Suppressor macrophage treated with lipopolysaccharide for 1 hour (primary cell): ENCODE measurements at places on chromosomes 12 and 14.
A peak's percentile ranks its signal among the peaks of the same experiment; 100 is the strongest.

DNA sequence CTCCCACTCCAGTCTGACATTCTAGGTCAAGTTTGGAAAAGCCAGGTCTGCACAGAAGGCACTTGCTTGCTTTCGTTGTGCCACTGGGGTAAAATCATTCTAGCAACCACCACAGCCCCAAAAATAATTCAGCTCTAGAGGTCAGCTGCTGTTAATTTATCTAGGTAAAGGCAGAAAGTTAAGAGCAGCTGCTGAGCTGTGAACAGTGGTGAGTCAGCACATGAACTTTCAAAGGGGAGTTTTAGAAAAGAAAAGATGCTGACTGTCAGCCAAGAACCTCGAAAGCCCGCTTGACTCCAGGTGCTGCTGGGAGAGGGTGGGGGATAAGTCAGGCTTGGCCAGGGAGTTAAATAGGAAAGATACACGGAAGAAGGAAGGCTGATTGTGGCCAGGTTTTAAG is 12.7 kb downstream of the CCDC197 start:
- no peak for DNase-seq

DNA sequence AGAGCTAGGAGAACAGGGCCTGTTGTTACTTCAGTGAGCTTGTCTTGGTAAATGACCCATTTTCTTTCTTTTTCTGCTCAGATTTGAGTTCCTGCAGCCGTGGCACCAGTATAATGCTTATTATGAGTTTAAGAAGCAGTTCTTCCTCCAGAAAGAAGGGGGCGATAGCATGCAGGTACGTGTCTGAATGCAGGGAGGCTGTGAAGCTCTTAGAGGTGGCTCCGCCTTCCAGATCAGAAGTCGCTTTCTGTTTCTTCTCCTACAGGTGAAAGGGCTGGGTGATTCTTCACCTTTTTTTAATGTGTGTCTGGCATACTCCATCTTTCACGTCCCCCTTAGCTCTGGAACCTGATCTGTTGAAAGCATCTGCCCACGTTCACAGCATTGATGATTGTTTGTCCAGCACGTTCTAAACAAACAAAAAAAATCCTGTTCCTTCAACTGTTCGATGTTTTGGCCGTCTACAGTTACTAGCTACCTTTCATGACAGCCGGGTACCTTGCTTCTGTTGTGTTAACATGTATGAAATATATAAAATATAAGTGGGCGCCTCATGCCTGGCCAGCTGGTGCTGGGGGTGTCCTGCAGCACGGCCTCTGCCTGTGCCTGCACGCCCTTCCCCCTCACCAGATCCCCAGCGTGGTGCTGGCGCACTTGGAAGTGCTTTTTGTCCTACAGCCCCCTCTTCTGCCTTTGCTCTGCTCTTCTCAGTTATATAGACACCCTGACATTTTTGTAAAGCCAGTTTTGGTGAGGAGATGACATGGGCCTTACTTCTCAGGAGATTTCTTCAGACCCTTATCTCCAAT is 44.6 kb downstream of the SFSWAP start:
- DNase-seq: peak; percentile 34

DNA sequence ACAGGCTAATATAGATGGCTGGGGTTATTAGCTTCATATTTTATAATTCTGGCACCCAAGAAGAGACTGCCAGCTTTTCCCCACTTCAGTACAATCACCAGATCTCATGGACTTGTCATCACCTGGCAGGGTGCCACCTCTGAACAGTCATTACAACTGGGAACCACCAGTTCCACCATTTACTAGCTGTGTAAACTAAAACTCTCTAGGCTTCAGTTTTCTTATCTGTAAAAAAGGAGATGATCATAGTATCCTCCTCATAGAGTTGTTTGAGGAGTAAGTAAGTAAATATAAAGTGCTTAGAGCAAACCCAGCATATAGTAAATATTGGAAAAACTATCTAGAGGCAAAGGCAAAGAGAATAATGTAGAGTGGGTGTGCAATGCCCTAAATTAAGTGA is 19.3 kb downstream of the CPNE8 start:
- peak; percentile 84 for DNase-seq

DNA sequence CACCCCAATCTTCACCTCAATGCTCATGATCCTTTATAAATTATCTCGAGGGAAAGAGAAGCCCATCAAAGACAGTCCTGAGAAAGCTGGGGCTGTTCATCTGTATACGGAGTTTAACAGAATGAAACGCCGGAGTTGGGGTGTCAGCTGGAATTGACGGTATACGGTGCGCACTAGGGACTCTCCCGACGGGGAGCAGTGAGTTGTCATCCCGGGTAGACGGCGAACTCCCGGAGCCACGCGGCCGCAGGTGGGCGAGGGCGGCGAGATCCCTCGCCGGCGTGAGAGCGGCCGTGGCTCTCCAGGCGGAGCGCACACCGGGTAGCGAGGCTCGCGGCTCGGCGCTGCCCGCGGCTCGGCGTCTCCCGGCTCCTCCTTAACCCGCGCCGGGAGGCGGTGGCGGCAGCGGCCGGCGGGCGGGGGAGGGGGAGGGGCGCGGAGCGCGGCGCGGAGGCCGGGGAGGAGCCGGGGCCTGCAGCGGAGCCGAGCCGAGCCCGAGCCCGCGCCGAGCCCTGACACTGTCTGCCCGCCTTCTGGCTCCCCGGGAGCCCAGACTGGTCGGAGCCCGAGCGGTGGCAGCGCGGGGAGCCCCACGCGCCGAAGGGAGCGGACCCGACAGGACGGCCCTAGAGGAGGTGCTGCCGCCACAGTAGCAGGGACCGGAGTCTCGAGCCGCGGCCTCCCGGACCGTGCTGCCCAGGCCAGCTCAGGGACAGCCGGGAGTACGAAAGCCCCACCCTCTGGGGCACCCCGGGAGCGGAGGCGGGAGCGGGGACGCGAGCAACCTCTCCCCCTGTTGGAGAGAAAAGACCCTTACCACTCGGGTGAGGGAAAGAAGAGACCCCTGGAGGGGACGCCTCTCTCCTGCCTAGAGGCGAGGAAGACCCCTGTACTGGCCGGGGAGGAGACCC is at the start of gene FOXJ2:
TSS of gene FOXJ2 (plus strand) at position 475 of the 911 bp plus-strand sequence. CDS start 7,117 bp downstream, outside the sequence.
- DNase-seq: peak; percentile 69

DNA sequence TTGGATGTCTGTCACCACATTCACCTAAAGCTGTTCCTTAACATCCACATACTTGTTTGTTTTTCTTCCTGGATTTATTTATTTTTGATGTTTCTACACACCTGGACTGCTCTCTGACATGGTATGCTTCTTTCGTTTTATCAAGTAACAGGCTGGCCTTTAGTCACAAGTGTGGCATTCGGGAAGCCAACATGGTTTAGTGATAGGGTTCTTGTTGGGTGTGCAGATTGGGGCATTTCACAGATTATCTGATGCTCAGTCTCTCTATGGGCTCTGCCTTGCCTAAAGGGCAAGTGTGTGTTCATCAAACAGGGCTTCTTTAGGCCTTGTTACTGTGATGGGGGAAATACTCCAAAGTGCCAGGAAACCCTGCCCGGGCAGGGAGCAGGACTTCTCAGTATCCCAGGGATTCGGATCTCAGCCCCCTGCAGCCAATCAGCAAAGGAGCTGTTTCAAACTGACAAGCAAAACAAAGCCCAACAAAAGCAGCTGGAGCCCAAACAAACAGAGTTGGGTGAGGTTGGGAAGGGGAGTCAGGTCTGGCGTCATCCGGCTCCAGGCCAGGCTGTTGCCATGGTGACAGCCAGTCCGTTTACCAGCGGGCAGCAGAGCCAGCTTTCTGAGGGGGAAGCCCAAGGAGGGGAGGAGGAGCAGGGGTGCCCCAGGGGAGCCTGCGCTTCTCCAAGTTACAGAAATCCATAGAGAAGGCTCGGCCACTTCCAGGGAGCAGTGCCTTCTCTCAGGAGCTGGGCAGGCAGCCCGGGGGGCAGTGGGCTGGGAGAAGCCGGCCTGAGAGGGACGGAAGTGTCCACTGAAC is 31.9 kb downstream of the FOS start:
- no peak for DNase-seq

GRCh38 chr14:89304972-89305703 is 111.9 kb downstream of the FOXN3 start:
- DNase-seq: peak; percentile 80

GRCh38 chr14:32468955-32469354 is 139.9 kb downstream of the AKAP6 start:
- peak; percentile 79 for DNase-seq

DNA sequence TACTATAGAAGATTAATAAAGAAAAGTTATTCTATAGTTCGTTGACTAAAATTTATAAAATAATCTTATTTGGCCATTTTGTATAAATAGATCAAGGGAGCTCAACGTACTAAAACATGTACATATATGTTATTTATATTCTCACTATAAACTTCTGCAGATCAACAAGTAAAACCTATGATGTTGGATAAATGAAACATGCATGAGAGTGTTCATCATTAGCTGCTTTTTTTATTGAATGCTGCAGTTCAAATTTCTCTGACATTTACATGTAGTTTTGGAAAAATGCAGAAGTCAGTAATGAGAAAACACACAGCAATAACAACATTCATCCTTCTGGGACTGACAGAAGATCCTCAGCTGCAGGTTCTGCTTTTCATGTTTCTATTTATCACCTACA is at the start of gene OR6C68:
TSS of gene OR6C68 (plus strand) at position 301 of the 400 bp plus-strand sequence. CDS start at position 301, 0 bp downstream.
- DNase-seq: no peak

- DNase-seq: no peak
These were observed 602.1 kb upstream of the TMEM132C start for GRCh38 chr12:127664901-127665300.

- peak; percentile 24 for DNase-seq
These were observed 2.9 kb downstream of the CAMKK2 start for GRCh38 chr12:121293603-121294002.

GRCh38 chr12:124871297-124871696 is 7.6 kb upstream of the SCARB1 start:
- no peak for DNase-seq

- peak; percentile 17 for DNase-seq
These were observed 837.6 kb downstream of the VRK1 start for GRCh38 chr14:97634751-97635150.

GRCh38 chr12:2456813-2457186 is 338.0 kb upstream of the FKBP4 start:
- no peak for DNase-seq

DNA sequence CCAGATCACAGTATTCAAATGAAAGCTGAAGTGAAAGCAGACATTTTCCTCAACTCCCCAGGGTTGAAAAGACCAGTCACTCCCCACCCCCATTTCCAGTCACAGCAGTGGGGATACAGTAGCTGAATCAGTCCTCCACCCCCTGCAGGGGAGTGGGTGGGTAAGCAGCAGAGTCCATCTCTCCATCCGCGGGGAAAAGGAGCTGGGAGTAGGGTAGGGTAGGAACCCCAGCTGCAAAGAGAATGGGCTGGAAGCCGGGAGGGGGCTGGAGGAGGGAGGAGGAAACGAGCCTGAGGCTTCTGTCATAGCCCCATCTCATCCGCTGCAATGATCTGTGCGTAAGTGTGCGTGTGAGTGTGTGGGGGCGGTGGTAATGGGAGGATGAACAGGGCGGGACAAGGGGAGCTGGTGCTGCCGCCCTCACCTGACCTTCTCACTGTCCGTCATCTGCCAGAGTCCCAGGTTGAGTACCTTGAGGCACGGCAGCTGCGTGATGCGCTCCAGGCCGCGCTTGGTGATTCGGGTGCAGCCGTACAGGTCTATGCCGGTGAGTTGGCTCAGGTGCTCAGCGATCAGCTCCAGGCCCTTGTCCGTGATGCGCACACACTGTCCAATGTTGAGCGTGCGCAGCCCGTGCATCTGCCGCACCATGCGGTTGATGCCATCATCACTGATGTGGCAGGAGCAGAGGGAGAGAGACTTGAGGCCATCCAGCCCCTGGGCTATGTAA is 1.8 kb downstream of the FBXL14 start:
- DNase-seq: peak; percentile 64

- no peak for DNase-seq
These were observed 737.7 kb downstream of the DIO2 start for GRCh38 chr14:79473651-79474050.

DNA sequence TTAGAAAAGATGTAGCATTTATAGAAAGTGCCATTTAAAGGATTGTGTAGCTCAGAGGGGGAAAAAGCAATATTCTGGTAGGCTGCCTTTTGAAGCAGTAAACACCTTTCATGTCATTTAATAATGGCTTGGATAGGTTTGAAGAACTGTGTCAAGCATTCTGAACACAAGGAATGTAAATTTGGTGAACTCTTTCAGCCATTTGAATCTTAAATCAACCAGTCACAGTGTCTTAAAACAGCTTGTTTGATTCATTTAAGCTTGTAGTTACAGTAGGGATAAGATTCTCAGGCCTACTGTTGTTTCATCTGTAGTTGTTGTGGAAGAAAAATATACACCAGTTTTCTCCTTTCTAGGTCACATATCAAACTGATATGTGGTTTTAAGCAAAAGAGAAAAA is 299.4 kb upstream of the NOVA1 start:
- DNase-seq: no peak

- no peak for DNase-seq
These were observed 963.2 kb downstream of the DIO2 start for GRCh38 chr14:79248126-79248525.

GRCh38 chr12:119372540-119372939 is 38.0 kb downstream of the CCDC60 start:
- no peak for DNase-seq

GRCh38 chr14:102424923-102425322 is 62.2 kb downstream of the TECPR2 start:
- DNase-seq: no peak

- no peak for DNase-seq
These were observed 172.6 kb downstream of the ANO4 start for GRCh38 chr12:100967189-100967588.

GRCh38 chr12:49417558-49417957 is 50.3 kb downstream of the SPATS2 start:
- no peak for DNase-seq

- peak; percentile 37 for DNase-seq
These were observed 132.1 kb downstream of the SAMD4A start for GRCh38 chr14:54698966-54699530.

- DNase-seq: peak; percentile 86
These were observed 88.5 kb downstream of the GXYLT1 start for GRCh38 chr12:42056130-42056529.

- DNase-seq: no peak
These were observed 113.8 kb downstream of the KCNK10 start for GRCh38 chr14:88209273-88209672.

GRCh38 chr12:6364044-6364374 is 11.4 kb downstream of the SCNN1A start:
- no peak for DNase-seq

DNA sequence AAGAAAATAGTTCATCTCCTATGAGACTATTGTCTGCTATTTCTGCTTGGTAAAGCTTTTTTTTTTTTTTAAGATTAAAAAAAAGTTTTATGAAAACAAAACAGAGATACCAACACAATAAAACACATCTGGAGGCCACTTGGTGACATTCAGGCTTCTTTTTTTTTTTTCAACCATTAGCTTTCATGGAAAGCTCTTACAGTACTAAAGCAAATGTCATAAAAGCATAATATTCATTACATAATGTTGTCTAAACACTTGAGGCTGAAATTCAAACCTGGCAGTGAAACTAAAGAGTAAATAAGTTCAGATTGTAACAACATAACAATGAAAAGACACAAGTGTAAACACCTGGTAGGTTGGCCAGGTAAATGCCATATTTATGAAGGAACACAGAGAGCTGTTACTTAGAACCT is 14.7 kb downstream of the PRICKLE1 start:
- no peak for DNase-seq

DNA sequence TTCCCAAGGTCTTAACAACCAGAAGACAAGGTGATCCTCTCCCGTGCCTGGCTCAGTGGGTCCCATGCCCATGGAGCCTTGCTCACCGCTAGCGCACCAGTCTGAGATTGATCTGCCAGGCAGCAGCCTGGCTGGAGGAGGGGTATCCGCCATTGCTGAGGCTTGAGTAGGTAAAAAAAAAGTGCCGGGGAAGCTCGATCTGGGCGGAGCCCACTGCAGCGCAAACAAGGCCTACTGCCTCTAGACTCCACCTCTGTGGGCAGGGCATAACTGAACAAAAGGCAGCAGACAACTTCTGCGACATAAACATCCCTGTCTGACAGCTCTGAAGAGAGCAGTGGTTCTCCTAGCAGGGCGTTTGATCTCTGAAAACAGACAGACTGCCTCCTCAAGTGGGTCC is 104.0 kb downstream of the C14orf39 start:
- no peak for DNase-seq
